ENCODE measurements at places on chromosomes 11 and 22. TPM values are rescaled to one million over a fixed set of nuclear protein-coding genes. Genes with fewer than 3 reads are reported as not detected.

Gene GNB1L
- 19.2 TPM for total RNA-seq

Gene MYH9
- 204 TPM for total RNA-seq

Gene TMEM132A
- 51.9 TPM for total RNA-seq

Gene ABTB2
- total RNA-seq = 9.9 TPM

Gene OR52K1
- total RNA-seq = not detected

Gene SMTNL1
- not detected for total RNA-seq

DNA sequence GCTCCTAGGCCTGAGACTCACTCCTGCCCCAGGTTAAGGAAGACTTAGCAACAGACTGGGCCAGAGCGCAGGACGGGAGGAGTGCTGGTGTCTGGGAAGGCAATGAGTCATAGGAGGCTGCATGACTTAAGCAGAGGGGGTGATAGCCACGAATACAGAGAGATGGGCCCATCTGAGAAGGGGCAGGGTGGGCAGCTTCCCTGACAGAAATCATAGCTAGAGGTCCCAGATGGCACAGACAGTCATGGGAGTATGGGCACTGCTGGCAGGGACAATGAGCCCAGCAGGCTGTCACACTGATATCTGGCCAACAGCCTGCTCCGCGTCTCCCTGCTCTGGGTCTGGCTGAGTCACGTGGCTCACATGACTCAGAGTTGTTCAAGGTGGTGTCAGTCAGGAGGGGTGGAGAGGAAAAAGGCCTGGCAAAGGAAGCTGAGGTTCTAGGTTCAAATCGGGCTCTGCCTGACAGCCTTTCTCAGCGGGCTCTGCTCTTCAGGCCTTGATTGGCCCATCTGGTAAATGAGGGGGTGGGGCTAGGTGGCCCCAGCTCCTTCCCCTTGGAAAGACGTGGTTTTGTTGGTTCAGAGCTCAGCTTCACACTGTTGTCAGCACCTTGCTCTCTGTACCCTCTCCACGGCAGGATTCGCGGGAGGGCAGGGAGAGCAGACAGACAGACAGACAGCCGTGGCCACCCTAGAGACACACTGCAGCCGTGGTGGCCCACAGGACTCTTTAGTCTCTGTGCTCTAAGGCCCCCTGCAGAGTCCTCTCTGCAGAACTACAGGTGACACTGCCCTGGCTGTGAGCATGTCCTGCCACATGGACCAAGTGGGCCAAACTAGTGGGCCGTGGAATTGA lies 47.8 kb downstream of the DBX1 start:
- DNase-seq = no peak

GRCh38 chr22:48744967-48745841 lies 1082.5 kb downstream of the BRD1 start:
- no peak for DNase-seq

- DNase-seq = no peak
Measured at GRCh38 chr11:69357458-69358397, 63.8 kb downstream of the MYEOV start.

- DNase-seq = no peak
Measured at GRCh38 chr11:103845331-103845730, 191.1 kb upstream of the DDI1 start.

DNA sequence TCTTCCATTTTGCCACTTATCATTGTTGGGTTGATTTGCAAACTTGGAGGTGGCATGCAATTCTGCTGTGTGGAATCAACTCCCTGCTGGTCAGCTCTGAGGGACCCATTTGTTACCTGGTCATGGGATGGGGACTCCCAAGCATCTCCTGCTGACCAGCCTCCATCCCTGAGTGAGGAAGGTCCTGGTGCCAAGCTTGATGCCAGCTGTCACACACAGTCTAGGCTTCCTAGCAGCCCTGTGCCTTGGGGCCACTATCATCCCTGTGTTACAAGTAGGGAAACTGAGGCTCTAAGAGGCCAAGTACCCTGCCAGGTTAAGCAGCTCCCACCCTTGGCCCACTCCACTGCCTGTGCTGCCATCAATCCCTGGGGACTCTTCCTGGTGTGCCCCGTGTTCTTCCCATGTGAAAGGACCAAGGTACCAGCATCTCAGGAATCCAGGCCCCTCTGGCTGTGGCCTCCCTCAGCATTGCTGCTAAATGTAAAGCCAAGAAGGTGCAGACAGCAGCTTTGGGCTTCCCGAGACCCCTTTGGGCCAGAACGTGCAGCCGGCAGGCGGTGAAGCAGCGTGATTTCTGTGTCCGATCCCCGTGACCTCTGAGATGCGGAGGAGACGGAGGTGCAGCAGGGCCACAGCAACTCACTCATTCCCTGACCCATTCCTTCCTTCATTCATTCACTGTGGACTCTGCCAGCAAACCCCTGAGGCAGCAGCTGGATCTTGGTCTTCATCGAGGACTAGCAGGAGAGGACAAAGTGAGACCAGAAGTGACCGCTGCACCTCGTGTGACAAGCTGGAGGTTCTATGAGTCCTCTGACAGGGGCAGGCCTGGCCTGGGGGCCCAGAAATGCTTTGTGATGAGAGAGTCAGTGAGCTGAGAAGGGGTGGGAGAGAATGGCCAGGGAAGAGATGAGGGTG lies 49.7 kb downstream of the MYEOV start:
- no peak for DNase-seq

DNA sequence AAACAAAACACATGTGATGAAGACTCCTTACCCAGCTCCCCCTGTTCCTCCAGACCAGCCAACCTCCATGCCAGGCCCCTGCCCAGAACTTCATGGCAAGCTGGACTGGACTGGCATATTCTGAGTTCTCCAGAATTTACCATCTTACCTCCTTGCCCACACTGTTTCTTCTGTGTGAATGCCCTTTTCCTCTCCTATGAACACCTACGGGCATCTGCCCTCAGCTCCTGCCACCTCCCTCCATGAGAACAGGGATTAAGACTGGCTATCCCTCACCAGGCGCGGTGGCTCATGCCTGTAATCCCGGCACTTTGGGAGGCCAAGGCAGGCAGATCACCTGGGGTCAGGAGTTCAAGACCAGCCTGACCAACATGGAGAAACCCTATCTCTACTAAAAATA lies 6.4 kb upstream of the AIFM3 start:
- no peak for DNase-seq

- peak; percentile 83 for DNase-seq
Measured at GRCh38 chr22:32904044-32904443, 102.5 kb downstream of the TIMP3 start.

GRCh38 chr11:123181075-123181474 lies 14.0 kb downstream of the CLMP start:
- DNase-seq = no peak

DNA sequence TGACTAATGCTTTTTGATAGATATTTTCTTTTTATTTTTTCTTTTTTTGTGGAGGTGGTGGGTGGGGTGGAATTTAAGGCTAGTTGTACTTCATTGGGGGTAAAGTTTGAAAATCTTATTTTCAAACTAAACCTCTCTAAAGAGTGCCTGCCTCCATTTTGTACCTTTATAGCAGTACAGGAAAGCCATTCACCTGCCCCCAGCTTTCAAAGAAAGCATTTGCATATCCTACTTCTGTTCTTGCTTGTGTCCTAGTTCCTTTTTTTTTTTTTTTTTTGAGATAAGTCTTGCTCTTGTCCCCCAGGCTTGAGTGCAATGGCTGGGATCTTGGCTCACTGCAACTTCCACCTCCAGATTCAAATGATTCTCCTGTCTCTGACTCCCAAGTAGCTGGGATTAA lies 766.2 kb upstream of the LRRC4C start:
- DNase-seq = no peak

GRCh38 chr22:41976961-41977566 lies 7.8 kb downstream of the SEPTIN3 start:
- DNase-seq = peak; percentile 72

DNA sequence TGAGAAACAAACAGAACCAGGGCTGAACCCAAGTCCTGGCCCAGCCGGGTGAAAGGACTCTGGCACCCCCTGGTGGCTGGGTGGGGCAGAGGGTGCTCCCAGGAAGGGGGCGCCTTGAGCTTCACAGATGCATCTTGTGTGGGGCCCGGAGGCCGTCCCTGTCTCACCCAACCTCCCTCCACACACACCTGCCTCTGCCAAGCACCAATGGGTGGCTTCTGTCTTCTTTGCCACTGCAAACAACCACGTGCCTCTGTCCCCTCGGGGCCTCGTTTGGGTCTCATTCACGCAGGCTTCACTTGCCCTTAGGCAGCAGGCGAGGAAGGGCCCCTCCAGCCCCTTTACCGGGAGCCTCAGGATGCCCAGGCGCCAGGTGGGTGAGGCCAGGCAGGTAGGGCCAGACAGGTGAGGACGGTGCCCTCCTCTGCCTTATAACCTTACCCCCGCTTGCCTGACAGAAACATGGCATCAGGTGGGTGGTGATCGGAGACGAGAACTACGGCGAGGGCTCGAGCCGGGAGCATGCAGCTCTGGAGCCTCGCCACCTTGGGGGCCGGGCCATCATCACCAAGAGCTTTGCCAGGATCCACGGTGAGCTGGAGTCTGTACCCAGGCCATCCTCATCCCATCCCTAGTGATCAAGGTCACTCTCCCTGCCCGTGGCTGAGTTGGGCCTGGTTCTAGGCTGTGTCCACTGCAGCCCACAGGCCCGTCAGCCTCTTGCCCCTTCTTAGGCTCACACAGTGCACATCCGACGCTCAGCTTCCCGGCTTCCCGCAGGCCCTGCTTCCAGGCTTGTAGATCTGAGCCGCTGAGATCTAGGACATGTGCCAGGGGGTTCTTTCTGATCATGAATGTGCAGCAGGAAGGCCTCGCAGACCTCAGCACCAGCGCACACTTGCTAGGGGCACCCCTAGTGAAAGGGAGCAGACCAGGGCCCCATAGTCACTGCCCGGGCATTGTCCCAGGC lies 17.2 kb downstream of the POLR3H start:
- DNase-seq = peak; percentile 70

GRCh38 chr22:19448076-19448607 lies 631 bp upstream of the C22orf39 start:
- peak; percentile 60 for DNase-seq

GRCh38 chr11:113245216-113245615 lies 69.2 kb upstream of the TTC12 start:
- no peak for DNase-seq

GRCh38 chr11:83493917-83494316 lies 207.8 kb upstream of the CCDC90B start:
- DNase-seq = no peak

DNA sequence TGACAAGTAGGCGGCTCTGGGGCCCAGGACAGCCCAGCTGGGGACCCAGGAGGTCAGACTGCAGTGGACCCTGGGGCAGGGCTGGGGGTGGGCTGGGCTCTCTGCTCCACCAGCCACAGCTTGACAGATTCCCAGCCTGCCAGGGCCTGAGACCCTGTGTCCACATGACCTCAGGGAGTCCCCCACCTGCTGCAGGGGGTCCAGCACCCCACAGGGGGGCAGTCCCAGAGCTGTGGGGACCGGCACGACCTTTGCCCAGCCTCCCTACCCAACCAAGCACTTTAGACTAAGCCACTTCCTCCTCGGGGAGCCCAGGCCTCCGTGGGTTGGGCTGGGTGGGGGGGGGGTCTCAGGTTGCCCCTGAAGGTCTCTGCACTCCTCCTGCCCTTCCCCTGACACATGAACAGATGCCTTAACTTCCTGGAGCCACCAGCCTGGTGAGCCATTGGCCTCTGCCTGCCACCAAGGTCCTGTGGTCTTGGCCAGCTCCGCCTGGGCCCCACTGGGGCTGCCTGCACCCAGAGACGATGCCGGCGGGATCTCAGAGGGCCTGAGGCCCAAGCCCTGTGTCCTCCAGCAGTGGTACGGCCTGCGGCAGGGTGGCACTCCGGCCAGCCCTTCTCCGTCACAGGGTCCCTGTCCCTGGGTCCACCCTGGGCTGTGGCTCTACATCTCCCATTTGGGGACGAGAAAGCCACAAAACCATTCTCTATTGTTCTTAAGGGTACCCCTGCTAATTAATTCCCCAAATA lies 3.4 kb downstream of the CCDC188 start:
- no peak for DNase-seq

DNA sequence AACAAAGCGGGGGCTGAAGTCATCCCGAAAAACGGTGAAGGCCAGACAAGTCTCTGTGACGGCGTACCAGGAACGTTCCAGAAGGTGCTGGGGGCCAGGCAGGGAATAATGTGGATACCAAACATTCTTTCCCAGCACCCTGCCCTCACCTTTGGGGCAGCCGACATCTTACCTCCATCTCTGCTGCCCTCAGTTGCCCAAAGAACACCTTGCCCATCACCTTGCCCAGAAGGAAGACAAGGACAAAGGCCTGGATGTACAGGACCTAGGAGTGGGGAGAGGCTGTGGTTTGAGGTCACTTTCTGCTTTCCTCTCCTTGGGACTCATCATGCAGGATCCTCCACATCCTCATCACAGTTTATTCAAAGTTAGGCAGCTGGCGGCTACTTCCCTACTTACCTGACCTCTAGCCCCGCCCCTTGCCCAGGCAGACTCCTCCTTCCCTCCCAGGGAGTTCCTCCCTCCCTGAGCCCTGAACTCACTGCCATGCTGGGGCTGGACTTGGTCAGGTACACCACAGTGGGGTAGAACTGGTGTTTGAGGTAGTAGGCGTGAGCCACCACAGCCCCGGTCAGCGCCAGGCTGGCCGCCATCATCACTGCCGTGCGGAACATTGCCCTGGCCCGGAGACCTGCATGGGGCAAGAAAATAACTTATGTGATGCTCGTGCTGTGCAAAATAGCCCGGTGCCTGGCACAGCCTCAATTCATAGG lies 1.2 kb downstream of the SYVN1 start:
- peak; percentile 82 for DNase-seq

GRCh38 chr11:132539590-132540368 lies 992.5 kb downstream of the OPCML start:
- DNase-seq = no peak

- DNase-seq = no peak
Measured at GRCh38 chr22:45571089-45571488, 68.4 kb downstream of the FBLN1 start.

- no peak for DNase-seq
Measured at GRCh38 chr11:6414874-6415328, 4.0 kb downstream of the APBB1 start.

DNA sequence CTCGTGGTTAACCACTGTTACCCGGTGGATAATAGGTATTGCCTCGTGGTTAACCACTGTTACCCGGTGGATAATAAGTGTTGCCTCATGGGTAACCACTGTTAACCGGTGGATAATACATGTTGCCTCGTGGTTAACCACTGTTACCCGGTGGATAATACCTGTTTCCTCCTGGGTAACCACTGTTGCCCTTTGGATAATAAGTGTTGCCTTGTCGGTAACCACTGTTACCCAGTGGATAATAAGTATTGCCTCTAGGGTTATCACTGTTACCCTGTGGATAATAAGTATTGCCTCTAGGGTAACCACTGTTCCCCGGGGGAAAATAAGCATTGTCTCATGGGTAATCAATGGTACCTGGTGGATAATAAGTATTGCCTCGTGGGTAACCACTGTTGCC lies 15.0 kb upstream of the NXPE4 start:
- no peak for DNase-seq

GRCh38 chr11:41346042-41346441 lies 113.4 kb downstream of the LRRC4C start:
- no peak for DNase-seq

GRCh38 chr11:109956124-109956793 lies 136.9 kb upstream of the ZC3H12C start:
- DNase-seq = no peak

- DNase-seq = no peak
Measured at GRCh38 chr11:56740886-56741285, 7.6 kb downstream of the OR9G4 start.

Data from GM23338 (cell line).